ENCODE measurements at places on chromosomes 7 and 10. TPM values are rescaled to one million over a fixed set of nuclear protein-coding genes. Genes with fewer than 3 reads are reported as not detected.

The STEAP1B gene
- 8.8 TPM for total RNA-seq

The NRP1 gene
- 52.5 TPM for total RNA-seq

The FAM107B gene
- total RNA-seq: 33.4 TPM

GRCh38 chr10:118106426-118106825 lies 59.7 kb upstream of the RAB11FIP2 start:
- no peaks in the 10 kb centered on the region for H3K27me3 ChIP-seq
- DNase-seq: no peak
- H3K27ac ChIP-seq: no peak overlapping the region

DNA sequence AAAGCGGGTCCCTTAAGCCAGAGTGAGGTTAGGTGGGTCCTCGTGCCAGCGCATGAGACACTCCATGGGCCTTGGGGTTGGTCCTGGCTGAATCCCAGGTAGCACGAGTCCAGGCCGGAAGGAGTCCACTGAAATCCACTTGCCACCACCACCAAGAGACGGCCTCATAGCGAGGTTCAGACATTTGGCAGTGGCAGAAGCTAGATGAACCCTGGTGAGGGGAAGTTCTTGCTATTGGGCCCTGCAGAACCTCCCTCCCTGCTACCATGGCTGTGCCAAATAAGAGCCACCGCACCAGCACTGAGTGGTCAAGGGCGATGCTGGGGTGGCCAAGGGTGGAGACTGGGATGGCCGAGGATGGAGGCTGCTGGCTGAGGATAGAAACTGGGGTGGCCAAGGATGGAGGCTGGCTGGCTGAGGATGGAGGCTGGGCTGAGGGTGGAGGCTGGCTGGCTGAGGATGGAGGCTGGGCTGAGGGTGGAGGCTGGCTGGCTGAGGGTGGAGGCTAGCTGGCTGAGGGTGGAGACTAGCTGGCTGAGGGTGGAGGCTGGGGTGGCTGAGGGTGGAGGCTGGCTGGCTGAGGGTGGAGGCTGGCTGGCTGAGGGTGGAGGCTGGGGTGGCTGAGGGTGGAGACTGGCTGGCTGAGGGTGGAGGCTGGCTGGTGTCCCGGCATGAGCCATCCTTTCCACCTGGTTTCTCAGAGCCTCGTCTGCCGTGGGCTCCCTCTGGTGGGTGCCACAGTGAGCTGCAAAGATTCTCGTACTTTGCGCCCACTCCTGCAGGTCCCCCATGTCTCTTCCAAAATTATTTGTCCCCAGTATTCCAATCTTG lies 88.2 kb downstream of the ELFN1 start:
- H3K36me3 ChIP-seq: no peaks in the 10 kb centered on the region
- no peak overlapping the region for H3K4me3 ChIP-seq
- no peak for DNase-seq
- no peaks in the 10 kb centered on the region for H3K27me3 ChIP-seq

DNA sequence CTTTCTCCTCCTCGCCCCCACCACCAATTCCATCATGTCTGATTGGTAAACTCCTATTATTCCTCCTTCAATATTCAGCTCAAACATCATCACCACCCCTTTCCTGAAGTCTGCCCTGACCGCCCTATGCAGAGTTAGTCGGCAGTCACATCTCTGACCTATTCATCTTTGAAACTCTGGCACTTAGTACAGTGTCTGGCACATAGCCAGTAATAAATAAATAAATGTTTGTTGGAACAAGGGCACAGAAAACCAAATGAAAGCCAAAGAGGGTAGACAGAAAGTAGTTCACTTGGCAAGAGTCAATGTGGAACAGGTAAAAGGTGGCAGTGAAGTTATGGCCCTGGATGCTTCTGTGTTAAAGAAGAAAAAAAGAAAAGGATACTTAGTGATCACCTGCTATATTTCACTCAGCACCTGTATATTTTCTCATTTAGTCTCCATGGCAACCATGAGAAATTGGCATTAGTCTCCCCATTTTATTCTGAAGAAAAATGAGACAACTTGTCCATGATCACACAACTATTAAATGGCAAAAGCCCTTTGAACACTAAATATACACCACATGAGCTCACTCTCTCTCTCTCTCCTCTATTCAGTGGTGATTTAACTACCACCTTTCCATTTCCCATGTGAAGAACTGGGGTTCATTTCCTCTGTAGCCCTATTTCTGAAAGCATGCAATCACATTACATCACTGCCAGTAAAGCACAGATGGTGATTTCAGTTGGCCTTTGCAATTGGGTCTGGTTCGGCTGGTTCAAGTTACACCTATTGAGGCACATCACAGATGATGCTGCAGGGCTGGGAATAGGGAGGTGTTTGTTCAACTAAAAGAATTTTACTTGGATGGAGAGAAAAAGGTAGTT lies 25.3 kb downstream of the CHCHD3 start:
- no peaks in the 10 kb centered on the region for H3K27me3 ChIP-seq
- H3K4me1 ChIP-seq: peaks cover 28% of the 10 kb centered on the region
- no peak for DNase-seq
- no peak overlapping the region for H3K27ac ChIP-seq

Data from vagina (tissue), 2 donors.